ENCODE measurements at places on chromosomes 1 and 21.

DNA sequence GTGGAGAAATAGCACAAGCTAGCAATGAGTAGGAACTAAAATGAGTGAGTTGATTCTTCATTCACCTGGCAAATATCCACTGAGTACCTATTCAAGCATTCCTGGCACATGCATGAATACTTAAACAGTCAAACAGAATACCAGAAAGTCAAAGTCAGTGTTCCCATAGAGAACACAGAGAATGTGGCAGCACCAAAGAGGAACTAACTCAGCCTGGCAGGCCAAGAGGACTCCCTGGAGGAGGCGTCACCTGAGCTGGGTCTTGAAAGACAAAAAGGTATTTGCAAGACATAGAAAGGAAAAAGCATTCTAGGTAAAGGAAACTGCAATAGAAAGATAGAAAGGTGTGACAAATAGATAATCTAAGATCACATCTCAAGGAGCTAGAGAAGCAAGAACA lies 49.7 kb downstream of the DMRTA2 start:
- no peaks in the 10 kb centered on the region for H3K27me3 ChIP-seq
- no peak overlapping the region for H3K27ac ChIP-seq
- H3K36me3 ChIP-seq = no peaks in the 10 kb centered on the region
- H3K4me3 ChIP-seq = no peak overlapping the region
- no peaks in the 10 kb centered on the region for H3K4me1 ChIP-seq
- peak; percentile 40 for DNase-seq

GRCh38 chr21:34187935-34188334 lies 114.6 kb downstream of the MRPS6 start:
- no peak for DNase-seq
- no peak overlapping the region for H3K27ac ChIP-seq
- H3K27me3 ChIP-seq = no peaks in the 10 kb centered on the region
- no peaks in the 10 kb centered on the region for H3K4me1 ChIP-seq

GRCh38 chr1:167880580-167881021 lies 33.3 kb downstream of the ADCY10 start:
- no peak overlapping the region for H3K27ac ChIP-seq
- no peaks in the 10 kb centered on the region for H3K27me3 ChIP-seq
- no peak for DNase-seq
- no peaks in the 10 kb centered on the region for H3K36me3 ChIP-seq

DNA sequence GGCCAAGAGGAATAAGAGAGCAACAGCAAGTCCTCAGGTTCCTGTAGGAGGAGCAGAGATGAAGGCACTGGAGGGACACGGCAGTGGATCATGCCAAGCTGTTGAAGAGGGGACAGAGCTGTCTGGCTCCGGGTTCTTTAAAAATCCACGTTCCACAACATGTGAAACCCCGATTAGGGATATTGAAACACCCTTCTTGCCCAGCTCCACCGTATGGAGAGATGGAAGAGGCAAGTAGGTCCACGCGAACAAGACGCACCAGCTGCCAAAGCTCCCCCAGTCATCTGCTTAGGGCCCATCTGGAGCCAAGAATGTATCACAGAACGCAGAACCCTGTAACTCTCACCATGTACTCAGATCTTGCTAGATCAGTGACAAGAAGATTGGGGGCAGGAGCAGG lies 3.9 kb downstream of the C1orf198 start:
- peaks cover 39% of the 10 kb centered on the region for H3K4me1 ChIP-seq
- no peak overlapping the region for H3K27ac ChIP-seq
- no peak overlapping the region for H3K4me3 ChIP-seq
- no peaks in the 10 kb centered on the region for H3K36me3 ChIP-seq
- H3K27me3 ChIP-seq = peaks cover 10% of the 10 kb centered on the region

DNA sequence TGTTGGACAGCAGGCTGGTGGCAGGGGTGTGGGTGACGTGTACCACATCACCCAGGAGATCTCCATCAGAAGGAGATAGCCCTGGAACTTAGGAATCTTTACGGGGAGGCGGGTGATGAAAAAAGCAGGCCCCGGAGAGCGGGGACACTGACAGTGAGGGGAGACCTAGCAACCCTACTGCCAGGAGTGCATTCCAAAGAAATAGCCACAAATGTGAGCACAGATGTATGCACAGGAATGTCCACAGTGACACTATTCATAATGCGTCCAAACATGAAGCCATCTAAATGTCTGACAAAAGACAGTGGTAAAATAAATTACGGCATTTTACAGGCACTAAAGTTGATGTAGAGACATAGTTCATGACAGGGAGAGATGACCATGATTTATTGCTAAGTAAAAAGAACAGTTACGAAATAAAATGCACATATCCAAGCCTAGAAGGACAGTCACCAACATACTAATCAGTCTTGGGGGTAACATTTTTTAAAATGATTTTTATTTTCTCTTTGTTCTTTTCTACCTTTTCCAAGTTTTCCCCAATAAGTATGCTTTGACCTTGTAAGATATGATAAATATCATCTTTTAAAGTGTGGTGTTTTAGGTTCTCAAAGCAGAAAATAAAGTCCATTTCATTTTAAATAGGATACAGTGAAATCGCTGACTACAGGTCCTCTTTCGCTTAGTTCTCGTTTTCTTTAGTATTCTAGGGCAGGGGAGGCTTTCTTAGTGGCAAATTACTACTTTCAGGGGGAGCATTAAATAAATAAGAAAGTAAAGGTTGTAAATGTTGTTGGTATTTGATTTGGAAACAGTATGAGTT lies 21.3 kb downstream of the CD247 start:
- no peak for DNase-seq
- no peaks in the 10 kb centered on the region for H3K36me3 ChIP-seq
- no peak overlapping the region for H3K4me3 ChIP-seq

DNA sequence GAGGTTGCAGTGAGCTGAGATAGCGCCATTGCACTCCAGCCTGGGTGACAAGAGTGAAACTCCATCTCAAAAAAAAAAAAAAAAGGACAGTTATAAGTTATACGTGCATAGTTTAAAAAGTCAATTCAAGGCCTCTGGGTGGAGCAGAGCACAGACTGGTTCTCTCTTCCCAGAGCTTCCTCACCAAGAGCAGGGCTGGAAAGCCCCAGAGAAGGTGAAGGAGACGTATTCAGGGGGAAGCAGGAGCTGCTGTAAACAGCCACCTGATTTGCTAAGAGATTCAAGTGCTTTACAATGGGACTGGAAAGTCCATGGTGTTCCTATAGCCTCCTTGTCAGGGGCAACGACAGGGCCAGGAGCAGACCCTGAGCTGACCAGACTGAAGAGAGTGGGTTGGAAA lies 85.0 kb upstream of the LYST start:
- H3K27me3 ChIP-seq = no peaks in the 10 kb centered on the region
- H3K36me3 ChIP-seq = no peaks in the 10 kb centered on the region
- DNase-seq = no peak
- no peak overlapping the region for H3K27ac ChIP-seq
- H3K4me1 ChIP-seq = no peaks in the 10 kb centered on the region
- no peak overlapping the region for H3K4me3 ChIP-seq

GRCh38 chr1:71307451-71307850 lies 226.6 kb upstream of the ZRANB2 start:
- H3K4me1 ChIP-seq = no peaks in the 10 kb centered on the region
- DNase-seq = peak; percentile 14
- H3K27me3 ChIP-seq = no peaks in the 10 kb centered on the region

DNA sequence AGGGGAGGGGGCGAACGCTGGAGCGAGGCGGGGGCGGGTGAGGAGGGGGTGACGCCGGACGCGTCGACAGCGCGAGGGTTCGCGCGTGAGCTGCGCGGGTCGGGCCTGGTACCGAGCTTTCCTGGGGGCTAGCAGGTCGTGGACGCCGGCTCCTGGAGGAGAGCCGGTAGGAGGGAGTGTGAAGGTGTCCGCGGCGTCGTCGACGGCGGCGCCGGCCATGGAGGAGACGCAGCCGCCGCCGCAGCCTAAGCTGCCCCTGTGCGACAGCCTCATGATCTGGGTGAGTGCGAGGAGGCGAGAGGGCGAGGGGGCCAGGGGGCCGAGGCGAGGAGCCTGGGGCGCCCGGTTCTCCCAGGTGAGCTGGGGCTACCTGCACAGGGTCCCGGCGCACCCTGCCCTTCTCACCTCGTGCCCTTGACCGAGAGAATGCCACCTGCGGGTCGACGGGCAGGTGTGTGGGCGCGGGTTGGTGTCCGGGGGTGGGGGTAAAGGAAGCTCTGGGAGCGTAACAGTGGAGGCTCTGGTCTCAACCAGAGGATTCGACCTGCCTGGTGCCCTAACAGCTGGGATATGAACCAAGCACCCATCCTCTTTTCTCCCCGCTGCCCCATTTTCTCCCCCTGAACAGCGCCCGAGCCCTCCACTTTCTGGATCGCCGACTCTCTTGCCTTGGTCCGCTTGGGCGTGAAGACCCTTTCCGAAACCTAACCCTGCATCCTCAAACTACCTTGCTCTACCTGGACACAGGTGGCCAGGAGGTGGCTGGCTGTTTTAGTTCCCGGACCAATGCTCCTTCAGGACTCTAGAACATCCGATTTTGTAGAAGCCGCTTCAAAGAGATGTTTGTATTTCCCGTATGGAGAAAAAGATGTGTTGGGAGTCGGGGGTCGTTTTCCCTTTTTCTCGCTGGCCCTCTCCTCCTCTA lies at the start of gene HOOK1:
HOOK1 (plus strand) TSS at position 49 of the 925 bp plus-strand sequence; CDS start at position 218, 169 bp downstream.
- peaks cover 12% of the 10 kb centered on the region for H3K27me3 ChIP-seq
- peak; percentile 34 for DNase-seq
- peak within 1 kb of the TSS; percentile 72 for H3K4me3 ChIP-seq
- peaks cover 16% of the 10 kb centered on the region for H3K4me1 ChIP-seq
- no peak within 1 kb of the TSS for H3K27ac ChIP-seq

GRCh38 chr1:64245495-64245894 lies 42.1 kb downstream of the UBE2U start:
- DNase-seq = peak; percentile 67
- H3K4me1 ChIP-seq = peaks cover 34% of the 10 kb centered on the region
- H3K27ac ChIP-seq = peak overlapping the region; percentile 64
- H3K27me3 ChIP-seq = no peaks in the 10 kb centered on the region

DNA sequence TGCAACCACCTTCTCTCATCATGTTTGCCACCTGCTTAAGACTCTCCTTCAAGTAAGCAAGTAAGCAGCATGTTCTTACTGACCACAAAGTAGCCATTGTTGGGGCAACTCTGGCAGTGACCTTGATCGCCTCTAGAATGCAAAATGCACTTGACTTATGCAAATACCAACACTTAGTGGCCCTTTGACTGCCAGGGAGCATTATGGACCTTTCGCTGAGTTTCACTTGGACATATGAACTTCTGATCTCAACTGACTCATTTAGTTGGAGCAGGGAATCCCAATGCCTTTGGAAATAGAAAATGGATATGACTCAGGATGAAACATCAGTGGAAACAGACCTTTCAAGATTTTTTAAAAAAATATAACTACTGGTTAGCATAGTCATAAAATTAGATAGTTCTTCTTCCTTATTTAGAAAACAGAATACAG lies 6.1 kb upstream of the PLA2G5 start:
- H3K27me3 ChIP-seq = no peaks in the 10 kb centered on the region
- H3K36me3 ChIP-seq = no peaks in the 10 kb centered on the region

DNA sequence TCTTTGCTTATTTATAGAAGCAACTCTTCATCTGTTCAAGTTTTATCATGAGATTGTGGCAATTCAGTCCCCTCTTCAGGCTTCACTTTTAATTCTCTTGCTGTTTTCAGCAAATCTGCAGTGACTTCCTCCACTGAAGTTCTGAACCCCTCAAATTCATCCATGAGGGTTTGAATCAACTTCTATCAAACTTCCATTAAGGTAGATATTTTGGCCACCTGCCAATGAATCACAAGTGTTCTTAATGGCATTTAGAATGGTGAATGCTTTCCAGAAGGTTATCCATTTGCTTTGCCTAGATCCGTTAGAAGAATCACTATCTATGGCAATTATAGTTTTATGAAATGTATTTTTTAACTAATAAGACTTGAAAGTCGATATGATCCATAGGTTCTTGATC lies 946.7 kb upstream of the B3GALT2 start:
- H3K27me3 ChIP-seq = no peaks in the 10 kb centered on the region
- H3K27ac ChIP-seq = no peak overlapping the region
- no peak for DNase-seq
- no peaks in the 10 kb centered on the region for H3K36me3 ChIP-seq

DNA sequence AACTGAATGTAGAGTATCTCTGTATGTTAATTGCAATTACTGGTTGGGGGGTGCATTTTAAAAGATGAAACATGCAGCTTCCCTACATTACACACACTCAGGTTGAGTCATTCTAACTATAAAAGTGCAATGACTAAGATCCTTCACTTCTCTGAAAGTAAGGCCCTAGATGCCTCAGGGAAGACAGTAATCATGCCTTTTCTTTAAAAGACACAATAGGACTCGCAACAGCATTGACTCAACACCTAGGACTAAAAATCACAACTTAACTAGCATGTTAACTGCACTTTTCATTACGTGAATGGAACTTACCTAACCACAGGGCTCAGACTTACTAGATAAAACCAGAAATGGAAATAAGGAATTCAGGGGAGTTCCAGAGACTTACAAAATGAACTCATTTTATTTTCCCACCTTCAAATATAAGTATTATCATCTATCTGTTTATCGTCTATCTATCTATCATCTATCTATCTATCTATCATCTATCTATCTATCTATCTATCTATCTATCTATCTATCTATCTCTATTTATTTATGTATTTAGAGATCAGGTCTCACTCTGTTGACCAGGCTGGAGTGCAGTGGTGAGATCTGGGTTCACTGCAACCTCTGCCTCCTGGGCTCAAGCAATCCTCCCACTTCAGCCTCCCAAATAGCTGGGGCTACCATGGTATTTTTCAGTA lies 47.8 kb downstream of the CHML start:
- H3K36me3 ChIP-seq = no peaks in the 10 kb centered on the region
- H3K4me3 ChIP-seq = no peak overlapping the region
- H3K27me3 ChIP-seq = no peaks in the 10 kb centered on the region
- H3K4me1 ChIP-seq = no peaks in the 10 kb centered on the region

DNA sequence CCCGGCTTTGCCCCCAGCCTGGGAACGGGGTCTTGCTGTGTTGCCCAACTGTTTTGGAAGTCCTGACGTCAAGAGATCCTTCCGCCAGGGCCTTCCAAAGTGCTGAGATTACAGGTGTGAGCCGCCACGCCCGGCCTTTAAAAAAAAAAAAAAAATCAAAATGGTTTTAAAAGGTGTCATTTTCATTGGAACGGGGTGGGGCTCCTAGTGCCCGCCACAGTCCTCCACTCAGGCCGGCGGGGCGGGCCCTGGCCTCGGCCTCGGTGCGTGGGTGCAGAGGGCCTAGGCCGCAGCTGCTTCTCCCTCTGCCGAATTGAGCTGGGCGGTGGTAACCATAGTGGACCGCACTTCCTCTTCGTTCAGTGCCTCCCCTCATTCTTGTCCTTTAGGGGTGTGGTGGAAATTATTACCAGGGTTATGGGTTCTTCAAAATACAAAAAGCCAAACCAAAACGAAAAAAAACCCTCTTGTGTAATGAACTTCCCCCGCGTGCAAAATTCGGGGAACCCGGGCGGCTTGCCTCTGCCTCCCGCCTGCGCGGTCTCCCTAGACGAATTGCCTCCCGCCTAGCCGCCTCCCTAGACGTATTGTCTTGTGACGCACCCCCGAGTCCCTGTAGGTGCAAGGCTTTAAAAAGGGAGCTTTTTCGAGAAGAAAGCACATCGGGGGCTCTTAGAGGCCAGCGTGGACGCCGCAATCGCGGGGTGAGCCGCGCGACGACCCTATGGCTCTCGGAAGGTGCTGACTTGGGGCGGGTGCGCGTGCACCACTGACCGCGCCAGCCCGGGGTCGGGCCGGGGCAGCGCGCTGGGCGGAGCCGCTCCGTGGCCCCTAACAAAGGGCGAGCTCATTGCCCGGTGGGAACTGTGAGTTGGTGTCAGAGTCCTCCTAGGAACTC lies 10.5 kb upstream of the SPEN start:
- H3K36me3 ChIP-seq = no peaks in the 10 kb centered on the region
- H3K4me3 ChIP-seq = peak overlapping the region; percentile 86
- H3K4me1 ChIP-seq = peaks cover 1% of the 10 kb centered on the region
- H3K27me3 ChIP-seq = peaks cover 8% of the 10 kb centered on the region

GRCh38 chr1:16064536-16065268 lies 8.7 kb downstream of the FAM131C start:
- H3K4me1 ChIP-seq = no peaks in the 10 kb centered on the region
- no peak overlapping the region for H3K27ac ChIP-seq
- DNase-seq = no peak
- H3K36me3 ChIP-seq = no peaks in the 10 kb centered on the region
- H3K27me3 ChIP-seq = no peaks in the 10 kb centered on the region
- H3K4me3 ChIP-seq = no peak overlapping the region
